Immature natural killer cell (primary cell): ENCODE measurements at places on chromosomes 7 and 10. TPM values are rescaled to one million over a fixed set of nuclear protein-coding genes. Genes with fewer than 3 reads are reported as not detected.

- no peaks in the 10 kb centered on the region for H3K36me3 ChIP-seq
- H3K4me3 ChIP-seq: no peak overlapping the region
- no peak overlapping the region for H3K27ac ChIP-seq
Measured at GRCh38 chr10:113319479-113319878, 233.4 kb upstream of the HABP2 start.

GRCh38 chr7:473870-474604, 45.6 kb downstream of the PDGFA start:
- no peak for DNase-seq
- peaks cover 8% of the 10 kb centered on the region for H3K4me1 ChIP-seq
- peaks cover 3% of the 10 kb centered on the region for H3K36me3 ChIP-seq
- peaks cover 2% of the 10 kb centered on the region for H3K27me3 ChIP-seq
- H3K27ac ChIP-seq: no peak overlapping the region

- H3K4me3 ChIP-seq: no peak overlapping the region
- peaks cover 14% of the 10 kb centered on the region for H3K27me3 ChIP-seq
- H3K4me1 ChIP-seq: peaks cover 37% of the 10 kb centered on the region
- peaks cover 18% of the 10 kb centered on the region for H3K36me3 ChIP-seq
- H3K27ac ChIP-seq: no peak overlapping the region
Measured at GRCh38 chr7:100095289-100095688, 5.9 kb downstream of the MCM7 start.

DNA sequence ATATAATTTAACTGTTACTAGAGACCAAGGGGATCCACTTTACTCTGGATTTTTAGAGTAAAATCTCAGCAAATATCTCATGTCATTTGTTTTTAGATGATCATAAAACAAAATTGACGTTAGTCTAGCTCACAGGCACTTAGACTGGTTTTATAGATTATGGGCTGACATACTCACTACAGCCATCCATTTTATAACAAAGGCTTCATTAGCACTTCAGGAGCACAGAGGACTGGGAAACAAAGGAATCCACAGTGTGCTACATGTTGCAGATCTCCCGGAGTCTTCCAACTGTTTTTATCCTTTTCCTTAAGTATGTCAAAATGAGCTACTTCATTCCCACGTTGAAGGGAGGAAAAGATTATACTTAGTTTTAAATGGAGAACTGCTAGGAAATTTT, 15.9 kb upstream of the SCRN1 start:
- DNase-seq: no peak
- no peak overlapping the region for H3K27ac ChIP-seq

- no peaks in the 10 kb centered on the region for H3K36me3 ChIP-seq
- peaks cover 6% of the 10 kb centered on the region for H3K27me3 ChIP-seq
- no peak for DNase-seq
- no peak overlapping the region for H3K4me3 ChIP-seq
- no peaks in the 10 kb centered on the region for H3K4me1 ChIP-seq
Measured at GRCh38 chr10:118503192-118503591, 92.3 kb downstream of the PRLHR start.

- no peaks in the 10 kb centered on the region for H3K4me1 ChIP-seq
- no peak overlapping the region for H3K4me3 ChIP-seq
- no peak for DNase-seq
- H3K27me3 ChIP-seq: peaks cover 2% of the 10 kb centered on the region
- H3K27ac ChIP-seq: no peak overlapping the region
Measured at GRCh38 chr7:157709531-157710251, 372.9 kb downstream of the DNAJB6 start.

DNA sequence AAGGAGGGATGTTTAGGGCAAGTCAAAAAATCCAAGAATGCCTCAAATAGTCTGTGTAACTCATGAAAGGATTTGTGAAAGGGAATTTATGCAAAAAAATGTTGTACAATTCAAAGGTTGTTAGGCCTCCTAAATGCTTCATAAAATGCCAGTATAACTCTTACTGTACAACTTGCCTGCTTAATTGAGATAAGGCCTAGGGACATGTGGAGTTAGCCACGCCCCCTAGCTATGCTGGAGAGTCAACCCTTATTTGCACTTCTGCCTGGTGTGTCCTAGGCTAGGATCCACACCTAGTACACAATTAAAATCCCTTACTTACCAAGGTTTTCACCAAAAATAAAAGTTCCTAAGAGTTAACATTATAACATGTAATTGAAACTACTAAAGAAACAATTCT, 77.2 kb downstream of the ZNF680 start:
- no peaks in the 10 kb centered on the region for H3K4me1 ChIP-seq
- no peak for DNase-seq
- no peak overlapping the region for H3K4me3 ChIP-seq
- H3K36me3 ChIP-seq: peaks cover 8% of the 10 kb centered on the region
- no peak overlapping the region for H3K27ac ChIP-seq
- peaks cover 2% of the 10 kb centered on the region for H3K27me3 ChIP-seq

The NEURL1 gene
- 0.07 TPM for polyA plus RNA-seq
